ENCODE measurements at places on chromosomes 16 and 17. TPM values are rescaled to one million over a fixed set of nuclear protein-coding genes. Genes with fewer than 3 reads are reported as not detected.

Gene CCL16
- not detected for total RNA-seq

Gene PRR11
- total RNA-seq, result 0.11 TPM

Gene SRCIN1
- not detected for total RNA-seq

Gene FZD2
- 32.7 TPM for total RNA-seq

Gene RAPGEFL1
- total RNA-seq, result 8.7 TPM

All from ascending aorta (tissue), 2 donors.